Upper lobe of left lung (tissue), 6 donors: ENCODE measurements at places on chromosomes 2 and 18.

- no peak for DNase-seq
These were observed 364.0 kb downstream of the GPD2 start for GRCh38 chr2:156800065-156800653.

DNA sequence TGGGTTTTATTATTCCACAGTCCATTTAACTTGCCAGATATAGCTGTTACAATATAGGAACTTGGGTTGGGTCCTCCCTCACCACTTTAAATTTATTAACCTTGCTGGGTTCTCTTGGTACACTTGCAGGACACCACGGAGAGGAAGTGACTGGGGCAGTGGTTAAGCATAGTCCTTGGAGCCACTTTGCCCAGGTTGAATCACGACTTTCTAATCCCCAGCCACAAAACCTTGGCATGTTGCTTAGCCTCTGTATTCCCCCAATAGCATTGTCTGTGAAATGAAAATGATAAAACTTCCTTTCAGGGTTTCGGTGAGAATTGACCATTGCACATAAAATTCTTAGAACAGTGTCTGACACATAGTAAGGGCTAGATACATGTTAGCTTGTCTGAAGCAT is 221.2 kb downstream of the IRS1 start:
- no peak for DNase-seq

- DNase-seq = no peak
These were observed 662.2 kb downstream of the XIRP2 start for GRCh38 chr2:167550448-167550847.

DNA sequence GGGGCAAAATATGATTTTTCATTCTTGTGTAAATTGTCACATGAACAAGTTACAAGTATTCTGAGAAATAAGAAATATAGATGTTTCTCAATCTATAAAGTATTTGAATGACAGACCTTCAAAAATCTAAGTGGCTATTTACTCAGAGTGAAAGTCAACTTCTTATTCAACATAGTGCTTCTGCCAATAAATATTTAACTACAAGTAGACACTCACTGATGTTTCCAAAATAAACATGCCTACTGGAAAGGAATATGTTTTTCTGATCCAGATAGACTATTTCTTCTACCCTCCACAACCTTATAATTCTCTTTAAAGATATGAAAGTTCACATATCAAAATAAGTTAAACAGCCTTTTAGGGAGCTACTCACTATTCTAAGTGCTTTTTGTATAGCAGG is 296.3 kb downstream of the DSC3 start:
- no peak for DNase-seq

DNA sequence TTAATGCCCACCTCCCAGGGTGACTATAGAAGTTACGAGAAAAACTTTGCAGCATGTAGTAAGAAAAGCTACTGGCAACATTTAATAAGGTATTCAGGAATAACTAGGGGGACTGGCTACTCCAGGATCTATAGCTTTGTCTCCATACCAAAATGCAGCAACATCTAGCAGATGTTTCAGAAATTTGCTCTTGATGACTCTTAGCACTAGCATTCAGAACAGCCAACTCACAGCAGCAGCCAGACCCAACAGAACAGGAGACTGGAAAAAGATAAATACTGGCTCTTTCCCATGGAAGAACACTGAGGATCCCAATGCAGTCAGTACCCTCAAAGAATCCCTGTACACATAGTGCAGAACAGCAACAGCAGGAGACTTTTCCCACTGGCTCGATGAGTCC is 105.0 kb downstream of the PRKRA start:
- no peak for DNase-seq

DNA sequence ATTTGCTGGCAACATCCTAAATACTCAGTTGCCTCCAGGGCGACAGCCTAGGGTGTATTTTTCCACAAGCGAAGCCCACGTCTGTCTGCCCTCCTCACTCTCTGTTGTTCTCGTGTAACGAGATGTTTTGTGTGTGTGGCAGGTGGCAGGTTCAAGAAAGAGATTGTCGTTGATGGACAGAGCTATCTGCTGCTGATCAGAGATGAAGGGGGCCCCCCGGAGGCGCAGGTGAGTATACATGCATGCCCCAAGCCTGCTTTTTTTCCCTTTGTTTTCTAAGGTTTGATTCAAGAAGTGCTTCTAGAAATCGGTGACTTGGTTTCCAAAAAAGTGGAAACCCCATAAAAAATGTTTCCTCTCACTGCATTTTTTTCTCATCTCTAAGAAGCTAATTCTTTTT is 247.0 kb downstream of the AGAP1 start:
- DNase-seq = no peak

DNA sequence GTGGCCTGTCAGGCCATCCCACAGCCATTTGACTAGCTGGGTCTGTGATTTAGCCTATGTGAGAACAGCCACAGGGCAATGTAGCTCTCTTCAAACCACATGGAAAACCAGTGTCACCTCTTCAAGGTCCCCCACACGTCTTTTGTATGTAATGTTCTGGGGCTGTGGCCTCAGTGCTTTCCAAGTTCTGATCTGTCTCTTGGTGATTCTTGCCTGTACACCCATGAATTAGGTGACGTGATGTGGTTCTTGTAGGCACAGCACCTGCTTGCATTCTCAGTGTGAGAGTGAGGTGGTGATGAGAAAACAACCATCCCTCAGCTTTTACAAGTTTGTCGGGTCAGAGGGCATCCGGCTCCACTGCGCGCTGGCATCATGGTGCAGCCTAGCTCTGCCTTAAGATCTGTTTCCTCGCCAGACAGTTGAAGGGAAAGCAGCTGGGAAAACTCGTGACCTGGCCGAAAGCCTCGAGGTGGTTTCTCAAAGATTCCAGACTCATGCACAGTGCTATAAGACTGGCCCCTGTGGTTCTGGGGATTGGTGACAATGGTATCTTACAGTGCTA is 125.8 kb downstream of the TANC1 start:
- no peak for DNase-seq

- peak; percentile 33 for DNase-seq
These were observed 1.1 kb upstream of the TACR1 start for GRCh38 chr2:75200140-75201096.

GRCh38 chr18:29248805-29249204 is 1071.9 kb upstream of the CDH2 start:
- DNase-seq = no peak

DNA sequence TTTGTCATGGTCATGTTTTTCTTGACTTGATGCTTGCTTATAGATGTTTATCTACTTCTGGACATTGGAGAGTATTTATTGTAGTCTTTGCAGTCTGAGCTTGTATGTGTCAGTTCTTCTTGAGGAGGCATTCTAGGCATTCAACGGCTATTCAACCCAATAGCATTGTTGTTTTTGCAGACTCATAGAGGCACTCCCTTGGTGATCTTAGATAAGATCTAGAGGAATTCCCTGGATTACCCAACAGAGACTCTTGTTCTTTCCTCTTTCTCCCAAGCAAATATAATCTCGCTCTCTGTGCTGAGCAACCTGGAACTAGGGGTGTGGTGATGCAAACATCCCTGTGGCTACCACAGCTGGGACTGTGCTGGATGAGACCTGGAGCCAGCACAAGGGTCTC is 40.4 kb downstream of the SYT4 start:
- no peak for DNase-seq

DNA sequence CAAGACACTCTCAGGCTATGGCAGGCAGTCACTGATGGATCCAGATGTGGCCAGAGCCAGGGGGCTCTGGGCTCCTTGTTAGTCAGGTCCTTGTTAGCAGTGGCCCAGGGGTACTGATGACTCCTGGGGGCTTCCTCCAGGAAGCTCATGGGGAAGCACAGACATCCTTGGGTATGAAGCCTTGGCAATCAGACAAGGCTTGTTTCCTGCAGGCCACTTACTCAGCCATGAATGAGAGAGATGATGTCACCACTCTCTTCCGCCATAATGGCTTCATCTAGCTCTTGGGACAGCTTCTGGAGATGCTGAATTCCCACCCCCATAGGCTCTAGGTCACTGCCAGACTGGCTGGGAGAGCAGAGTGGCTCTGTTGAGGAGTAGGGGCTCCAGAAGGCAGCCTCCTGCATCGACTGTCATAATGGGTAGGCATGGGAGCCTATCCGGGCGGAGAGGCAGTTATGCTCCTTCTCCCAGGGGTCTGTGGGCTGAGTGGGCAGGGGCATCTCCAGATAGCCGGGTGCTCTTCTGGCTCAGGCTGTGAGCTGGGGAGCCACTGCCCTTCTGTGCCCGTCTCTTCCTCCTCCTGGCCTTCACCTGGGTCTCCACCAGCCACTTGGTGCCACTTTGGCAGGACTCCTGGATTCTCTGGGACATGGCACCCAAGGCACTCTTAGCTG is 40.2 kb upstream of the BMPR2 start:
- DNase-seq = no peak

DNA sequence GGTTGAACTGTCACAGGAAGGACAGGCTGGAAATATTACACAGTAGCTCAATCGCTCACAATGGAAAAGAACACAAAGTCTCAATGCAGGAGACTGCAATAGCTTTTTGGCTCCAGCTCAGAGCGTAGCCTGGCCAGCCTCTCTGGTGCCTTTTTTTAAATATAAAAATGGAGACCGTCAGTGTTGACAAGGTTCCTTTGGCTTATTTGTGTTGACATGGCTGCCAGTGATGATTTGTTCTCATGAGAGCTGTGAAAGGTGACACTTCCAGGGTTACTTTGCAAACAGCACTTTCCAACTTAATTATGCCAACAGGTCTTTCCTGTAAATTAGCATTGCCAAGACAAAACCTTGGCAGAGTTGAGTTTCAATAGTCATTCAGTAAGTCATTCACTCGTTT is 70.8 kb downstream of the KCNE4 start:
- no peak for DNase-seq

DNA sequence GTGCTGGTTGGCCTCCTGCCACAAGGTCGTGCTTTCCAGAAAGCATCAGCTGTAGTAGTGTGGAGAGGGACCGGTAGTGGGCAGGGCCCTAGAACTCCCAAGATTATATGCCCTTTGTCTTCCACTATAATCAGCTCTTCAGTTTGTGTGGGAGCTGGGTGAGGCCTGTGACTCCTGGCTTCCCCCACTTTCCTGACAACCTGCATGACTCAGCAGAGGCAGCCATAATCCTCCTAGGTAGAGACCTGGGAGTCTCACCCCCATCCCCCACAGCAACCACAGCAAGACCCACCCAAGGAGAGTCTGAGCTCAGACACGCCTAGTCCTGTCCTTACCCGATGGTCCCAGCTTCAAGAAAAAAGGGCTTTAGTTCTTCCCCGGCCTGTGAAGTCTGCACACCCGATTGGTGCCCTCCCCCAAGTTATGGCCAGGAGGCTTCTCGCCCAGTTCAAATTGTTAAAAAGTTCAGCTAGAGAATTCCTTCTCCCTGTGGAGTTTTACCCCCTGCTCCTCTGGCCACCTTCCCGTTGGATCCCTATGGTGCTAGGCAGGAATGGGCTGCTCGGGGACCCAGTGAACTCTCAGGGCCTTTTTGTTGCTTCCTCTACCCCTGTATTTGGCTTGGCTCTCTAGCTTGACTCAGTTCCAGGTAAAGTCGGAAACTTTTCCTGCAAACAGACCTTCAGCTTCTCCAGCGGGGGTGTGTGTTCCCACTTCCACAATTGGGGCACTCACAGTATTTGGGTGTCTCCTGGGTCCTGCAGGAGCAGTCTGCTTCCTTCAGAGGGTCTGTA is 57.8 kb upstream of the FAM237A start:
- DNase-seq = no peak

DNA sequence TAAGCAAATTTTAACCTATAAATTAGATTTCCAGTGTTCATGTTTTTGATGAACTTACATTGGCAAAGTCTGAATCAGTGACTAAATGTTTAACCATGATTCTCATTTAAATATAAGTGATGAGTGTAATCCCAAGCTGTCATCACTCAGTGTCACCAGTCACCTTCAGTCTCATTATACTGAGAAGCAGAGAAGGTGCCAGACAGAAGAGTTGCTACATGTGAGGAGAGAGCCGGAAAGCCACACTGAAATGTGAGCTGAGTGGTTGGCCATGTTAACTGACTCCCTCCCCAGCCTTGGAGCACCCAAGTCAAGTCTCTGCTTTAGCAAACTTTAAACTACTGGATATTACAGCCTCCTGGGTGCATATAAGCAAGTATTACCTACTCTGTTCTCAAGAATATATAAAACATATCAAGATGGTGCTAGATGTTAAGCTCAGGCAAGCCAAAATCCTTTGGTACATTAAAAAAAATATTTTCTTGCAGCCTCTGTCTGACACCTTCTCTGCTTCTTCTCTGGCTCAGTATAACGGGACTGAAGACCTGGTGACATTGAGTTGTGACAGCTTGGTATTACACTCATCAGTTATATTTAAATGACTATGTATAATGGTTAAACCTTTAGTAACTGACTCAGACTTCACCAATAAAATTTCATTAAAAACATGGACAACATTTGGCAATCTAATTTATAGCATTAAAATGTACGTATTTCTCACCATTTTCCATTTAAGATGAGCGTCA is 75.8 kb upstream of the MAP3K20 start:
- no peak for DNase-seq

- no peak for DNase-seq
These were observed 121.3 kb downstream of the AGAP1 start for GRCh38 chr2:235614900-235615712.

DNA sequence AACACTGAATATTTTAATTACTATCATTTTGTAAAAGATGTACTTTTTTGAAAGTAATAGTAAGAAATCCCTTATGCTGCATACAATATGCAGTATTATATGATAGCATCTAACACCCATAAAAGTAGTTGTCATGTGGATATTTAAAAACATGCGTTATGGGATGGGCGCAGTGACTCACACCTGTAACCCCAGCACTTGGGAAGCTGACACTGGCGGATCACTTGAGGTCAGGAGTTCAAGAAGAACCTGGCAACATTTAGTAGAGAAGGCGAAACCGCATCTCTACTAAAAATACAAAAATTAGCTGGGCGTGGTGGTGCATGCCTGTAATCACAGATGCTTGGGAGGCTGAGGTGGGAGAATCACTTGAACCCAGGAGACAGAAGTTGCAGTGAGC is 88.9 kb downstream of the FEZ2 start:
- DNase-seq = no peak

DNA sequence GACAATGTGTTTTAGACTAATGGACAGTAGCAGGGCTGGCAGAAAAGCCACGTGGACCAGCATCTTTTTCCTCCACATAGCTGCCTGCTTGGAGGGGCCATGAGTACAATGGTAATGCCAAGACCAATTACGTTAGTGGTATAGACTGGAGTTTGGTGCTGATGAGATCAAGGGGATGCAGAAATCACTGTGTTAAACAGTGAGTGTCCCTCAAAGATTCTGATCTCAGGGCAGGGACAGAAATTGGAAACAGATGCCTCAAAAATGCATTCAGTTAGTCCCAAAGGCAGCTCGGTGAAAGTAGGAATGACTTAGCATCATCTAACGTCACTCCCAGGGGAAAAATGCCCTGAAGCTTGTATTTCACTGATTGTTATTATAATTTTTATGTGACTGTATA is 72.4 kb downstream of the SLC16A14 start:
- DNase-seq = no peak

DNA sequence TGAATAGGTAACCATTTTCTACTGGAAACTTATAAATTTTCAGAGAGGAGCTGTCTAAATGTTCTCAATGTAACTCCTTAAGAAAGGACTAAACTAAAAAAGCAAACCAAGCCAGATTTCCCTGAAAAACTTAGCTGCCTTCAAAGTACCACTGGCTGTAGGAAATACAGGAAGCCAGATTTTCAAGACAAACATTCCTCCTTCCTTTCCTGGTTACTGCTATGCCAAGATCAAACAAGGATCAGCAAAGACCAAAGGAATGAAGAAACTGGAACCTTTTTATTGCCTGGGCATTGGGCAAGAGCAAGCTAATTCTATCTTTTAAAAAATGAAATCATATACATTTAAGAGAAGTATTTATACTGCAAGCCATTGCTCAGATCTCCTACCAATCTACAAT is 212.7 kb downstream of the DYM start:
- DNase-seq = no peak
